NCI-H187 treated with DMSO at 0.1 percent for 48 hours (cell line): ENCODE measurements at places on chromosomes 11 and 22.

DNA sequence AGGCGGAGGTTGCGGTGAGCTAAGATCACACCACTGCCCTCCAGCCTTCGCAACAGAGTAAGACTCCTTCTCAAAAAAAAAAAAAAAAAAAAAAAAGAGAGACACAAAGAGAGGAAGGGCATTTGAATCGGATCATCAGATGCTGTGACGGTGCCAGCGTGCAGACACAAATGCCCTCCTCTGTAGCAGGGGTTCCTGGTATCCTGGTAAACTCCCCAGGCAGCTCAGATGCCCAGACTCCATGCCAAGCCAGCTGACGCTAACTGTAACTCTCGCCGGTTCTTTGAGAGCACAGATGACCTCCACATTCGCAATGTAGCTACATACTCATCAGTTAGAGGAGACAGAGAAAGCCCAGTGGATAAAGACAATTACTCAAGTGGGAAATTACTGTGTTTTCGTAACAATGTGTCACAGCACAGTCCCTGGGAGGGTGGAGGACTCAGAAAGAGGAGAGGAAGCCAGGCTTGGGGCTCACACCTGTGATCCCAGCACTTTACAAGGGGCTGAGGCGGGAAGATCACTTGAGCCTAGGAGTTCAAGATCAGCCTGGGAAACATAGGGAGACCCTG, 153.1 kb downstream of the BRD1 start:
- DNase-seq = no peak

DNA sequence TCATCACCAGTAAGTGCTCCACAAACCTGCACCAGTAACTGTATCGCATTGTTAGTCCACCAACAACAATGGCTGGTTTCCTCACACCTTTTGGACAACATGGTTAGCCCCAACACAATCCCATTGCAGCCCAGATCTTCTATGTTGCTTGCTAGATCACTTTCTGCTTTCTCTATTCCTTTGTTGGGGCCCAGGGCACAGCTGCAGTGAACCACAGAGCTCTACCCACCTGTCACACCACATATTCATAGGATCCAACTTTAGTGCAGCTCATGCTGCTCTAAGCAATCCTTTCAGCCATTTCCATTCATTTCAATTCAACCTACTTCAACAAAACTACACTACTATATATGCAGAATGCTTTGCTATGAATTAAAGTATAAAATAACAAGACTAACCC, 364.3 kb downstream of the DCDC1 start:
- no peak for DNase-seq

DNA sequence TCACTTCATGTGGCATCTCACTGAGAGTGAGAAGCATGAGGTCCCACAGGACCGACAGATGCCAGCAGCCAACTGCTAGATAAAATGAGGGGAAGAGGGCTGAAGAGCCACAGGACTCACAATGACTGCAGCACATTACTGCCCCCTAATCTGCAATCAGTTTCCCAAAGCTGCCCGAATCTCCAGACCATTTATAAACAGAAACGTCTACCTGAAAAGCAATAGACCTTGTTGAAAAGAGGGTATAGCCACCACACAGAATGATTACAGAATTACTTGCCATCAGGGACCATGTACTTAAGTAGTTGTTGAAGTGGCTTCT, 12.4 kb upstream of the TEF start:
- no peak for DNase-seq

- no peak for DNase-seq
These were observed 5.1 kb upstream of the SMPD1 start for GRCh38 chr11:6385046-6385777.

GRCh38 chr11:71080239-71081097, 171.9 kb downstream of the SHANK2 start:
- peak; percentile 87 for DNase-seq

DNA sequence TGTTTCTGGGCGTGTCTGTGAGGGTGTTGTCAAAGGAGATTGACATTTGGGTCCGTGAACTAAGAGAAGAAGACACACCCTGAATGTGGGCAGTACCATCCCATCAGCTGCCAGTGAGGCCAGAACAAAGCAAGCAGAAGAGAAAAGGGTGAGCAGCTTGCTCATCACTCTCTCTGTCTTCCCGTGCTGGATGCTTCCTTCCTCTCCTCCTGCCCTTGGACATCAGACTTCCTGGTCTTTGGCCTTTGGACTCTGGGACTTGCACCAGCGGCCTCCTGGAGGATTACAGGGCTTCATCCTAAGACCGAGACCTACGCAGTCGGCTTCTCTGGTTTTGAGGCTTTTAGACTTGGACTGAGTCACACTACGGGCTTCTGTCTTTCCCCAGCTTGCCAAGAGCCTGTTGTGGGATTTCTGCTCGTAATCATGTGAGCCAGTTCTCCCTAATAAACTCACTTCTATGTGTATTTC, 18.8 kb downstream of the APOL2 start:
- no peak for DNase-seq

GRCh38 chr22:33891992-33892391, 28.3 kb downstream of the LARGE1 start:
- DNase-seq = no peak

DNA sequence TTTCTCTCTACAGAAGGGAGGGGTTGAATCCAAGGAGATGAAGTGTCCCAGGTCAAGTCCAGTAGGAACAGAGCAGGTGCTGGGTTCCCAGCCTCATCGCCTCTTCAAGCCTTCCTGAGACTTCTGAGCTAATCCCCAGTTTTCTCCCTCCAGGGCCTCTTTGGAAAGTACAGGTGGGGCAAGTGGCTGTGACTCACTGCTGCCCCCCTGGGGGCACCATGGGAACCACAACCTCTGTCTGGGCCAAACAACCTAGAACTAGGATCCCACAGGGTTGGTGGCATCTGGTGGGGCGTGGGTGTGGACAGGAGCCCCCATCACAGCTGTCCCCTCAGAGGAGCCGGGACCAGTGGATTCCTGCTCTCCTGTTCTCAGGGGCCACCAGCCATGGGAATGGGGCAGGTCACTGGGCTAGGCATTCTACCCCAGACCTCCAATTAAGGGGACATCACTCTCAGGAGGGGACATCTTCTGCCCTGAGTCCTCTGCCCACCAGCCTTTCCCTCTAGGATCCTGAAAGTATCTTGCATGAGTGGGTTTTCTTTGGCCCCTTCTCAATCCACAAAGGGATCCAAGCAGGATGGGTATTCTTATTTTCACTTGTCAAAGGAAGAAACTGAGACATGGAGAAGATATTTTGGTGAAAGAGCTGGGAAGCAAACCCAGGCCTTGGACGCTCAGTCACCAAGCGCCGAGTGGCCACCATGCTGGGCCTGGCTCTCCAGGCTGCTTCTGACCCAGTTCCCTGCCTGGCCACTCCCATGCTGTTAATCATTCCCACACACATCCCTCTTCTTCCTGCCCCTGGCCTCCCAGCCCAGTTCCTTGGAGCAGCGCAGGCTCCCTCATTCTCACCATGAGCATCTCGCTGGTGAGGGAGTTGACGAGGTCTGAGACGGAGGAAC, 23.8 kb downstream of the LRRC10B start:
- DNase-seq = peak; percentile 23

- DNase-seq = no peak
These were observed 421.8 kb downstream of the NTM start for GRCh38 chr11:131792243-131792642.

DNA sequence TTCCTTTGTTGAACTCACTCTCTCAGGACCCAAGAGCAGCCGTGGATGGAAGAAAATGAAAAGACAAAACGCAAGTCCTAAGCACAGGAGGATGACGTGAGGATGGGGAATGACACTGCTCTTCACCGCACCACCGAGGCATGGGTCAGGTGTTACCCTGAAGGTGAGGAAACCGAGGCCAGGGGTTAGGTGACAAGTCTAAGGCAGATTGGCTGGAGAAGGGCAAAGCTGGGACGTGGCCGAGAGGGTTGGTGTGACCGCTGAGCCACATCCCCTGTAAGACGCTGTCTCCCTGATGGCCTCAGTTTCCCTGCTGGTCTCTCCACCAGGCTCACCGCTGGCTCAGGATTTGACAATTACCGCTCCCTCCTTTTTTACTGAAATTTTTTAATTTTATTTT, 284.4 kb downstream of the CTTN start:
- no peak for DNase-seq

DNA sequence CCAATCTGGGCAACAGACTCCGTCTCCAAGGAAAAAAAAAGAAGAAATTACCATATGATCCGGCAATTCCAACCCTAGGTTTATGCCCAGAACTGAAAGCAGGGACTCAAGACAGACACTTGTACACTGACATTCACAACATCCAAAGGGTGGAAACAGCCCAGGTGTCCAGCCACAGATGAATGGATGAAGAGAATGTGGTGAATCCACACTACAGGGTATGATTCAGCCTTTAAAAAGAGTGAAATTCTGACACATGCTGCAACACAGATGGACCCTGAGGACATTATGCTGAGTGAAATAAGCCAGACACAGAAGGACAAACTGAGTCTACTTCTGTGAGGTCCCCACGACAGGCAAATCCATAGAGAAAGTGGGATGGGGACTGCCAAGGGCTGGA, 43.9 kb downstream of the SGSM3 start:
- DNase-seq = no peak

- no peak for DNase-seq
These were observed 407 bp downstream of the QSER1 start for GRCh38 chr11:32893093-32893342.

DNA sequence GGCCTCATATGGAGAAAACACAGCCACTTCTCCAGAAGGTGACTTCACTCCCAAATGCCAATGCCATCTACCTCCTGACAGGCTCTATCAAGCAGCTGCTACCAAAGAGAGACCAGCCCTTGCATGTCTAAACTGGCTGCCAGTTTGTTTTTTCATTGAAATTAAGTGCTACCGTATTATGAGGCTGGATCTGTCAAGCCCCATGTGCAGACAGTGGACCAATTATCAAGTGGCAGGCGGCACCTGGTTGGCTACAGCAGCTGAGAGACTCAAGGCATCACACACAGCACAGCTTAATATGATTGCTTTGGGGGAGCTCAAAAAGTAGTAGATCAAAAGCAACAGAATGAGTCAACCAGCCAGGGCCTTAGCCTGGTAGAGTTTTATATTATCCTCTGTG, 1293.0 kb upstream of the TENM4 start:
- DNase-seq = no peak

GRCh38 chr11:67631411-67631810, 1.7 kb upstream of the NUDT8 start:
- no peak for DNase-seq

DNA sequence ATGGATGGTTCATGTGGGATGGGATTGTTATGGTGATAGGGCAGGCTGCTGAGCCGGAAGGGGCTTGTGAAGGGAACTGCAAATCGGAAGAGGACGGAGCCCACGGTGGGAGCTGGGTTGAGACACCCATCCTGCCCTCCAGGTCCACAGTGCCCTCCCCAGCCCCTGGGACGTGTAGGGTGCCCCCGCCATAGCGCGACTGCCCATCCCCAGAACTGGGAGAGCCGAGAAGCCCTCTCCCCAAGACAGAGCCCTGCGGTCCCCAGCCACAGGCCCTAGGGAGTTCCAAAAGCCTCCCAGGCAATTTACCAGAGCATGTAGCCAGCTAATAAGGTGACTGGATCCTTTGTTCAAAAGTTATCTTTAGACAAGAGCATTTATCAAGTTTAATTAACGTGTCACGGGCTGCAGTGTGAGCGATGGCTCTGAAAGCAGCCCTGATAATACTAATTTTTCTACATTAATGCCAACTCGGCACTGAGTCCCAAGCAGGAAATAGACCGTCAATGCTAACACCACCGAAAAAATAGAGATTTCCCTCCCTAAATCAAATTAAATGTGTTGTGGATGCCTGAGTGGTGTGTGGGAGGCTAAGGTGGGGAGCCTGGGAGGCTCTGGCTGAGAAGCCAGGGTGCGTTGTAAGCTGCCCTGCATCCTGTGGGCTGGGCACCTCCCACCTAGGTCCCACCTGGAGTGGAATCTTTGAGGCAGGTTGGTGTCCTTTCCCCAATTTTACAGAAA, 76.8 kb upstream of the RTL6 start:
- no peak for DNase-seq

DNA sequence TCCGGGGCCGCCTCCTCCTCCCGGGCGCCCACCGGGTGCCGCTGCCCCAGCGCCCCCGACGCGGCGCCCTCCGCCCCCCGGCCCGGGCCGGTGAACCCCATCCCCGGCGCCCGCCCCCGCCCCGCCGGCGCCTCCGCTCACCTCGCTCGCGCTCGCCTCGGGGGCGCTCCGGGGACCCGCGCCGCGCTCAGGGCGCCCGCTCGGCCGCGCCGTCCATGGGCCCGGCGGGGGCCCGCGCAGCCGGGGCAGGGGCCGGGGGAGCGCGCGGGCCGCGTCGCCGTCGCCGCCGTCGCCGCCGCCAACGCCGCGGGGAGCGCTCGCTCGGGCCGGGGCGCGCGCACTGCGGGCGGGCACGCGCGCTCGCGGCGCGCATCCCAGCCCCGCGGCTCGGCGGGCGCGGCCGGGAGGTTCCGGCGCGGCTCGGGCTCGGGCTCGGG, 293 bp downstream of the DUSP8 start:
- DNase-seq = no peak

GRCh38 chr11:71453918-71454304, 908 bp downstream of the NADSYN1 start:
- no peak for DNase-seq

DNA sequence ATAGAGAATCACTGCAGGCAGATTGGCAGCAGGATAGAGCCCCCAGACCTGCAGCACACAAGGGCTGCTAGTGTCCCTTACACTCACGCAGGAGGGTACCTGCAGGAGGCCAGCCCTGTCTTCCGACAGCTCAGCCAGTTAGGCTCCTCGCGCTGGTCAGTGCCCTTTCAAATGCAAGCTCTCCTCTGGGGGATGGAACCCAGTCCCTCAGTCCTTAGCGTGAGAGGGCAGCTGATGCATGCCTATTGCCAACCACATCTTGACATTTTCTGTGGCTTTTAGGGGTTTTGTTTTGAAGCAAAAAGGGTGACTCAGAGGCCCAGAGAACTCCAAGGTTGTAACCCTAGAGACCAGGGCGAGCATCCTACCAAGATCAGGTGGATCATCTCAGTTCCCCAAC, 40.0 kb downstream of the WNT11 start:
- no peak for DNase-seq

GRCh38 chr11:41250408-41250935, 209.0 kb downstream of the LRRC4C start:
- no peak for DNase-seq

- DNase-seq = no peak
These were observed 562 bp downstream of the ZBED4 start for GRCh38 chr22:49853981-49854831.

DNA sequence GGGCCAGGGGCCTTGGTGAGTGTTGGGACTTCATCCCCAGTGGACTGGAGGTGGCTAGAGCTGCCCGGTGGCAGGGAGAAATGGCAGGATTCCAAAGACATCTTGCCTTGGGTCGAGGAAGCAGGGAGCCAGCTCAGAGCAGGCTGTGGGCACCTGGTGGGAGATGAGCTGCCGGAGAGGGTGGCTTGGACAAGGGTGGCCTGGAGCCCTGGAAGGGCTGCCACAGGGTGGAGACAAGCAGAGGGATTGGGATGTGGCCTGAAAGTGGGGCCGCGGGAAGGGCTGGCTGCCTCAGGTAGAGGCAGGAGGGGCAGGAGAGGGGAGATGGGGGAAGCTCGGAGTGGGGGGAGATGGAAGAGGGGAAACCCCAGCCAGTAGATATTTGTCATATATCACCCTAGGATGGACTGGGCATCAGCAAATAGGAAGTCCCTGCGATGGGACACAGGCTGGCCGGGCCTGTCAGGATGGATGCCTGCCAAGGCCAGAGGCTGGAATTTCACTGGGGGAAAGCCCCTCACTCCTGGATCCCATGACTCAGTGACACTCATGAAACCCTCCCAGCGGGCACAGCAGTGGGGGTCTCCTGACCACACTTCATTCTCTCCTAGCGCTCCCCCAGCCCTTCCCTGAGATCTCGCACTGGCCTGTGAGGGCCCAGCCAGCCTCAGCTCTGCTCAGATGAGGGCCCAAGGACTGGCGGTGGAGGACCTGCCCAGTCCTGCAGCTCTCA, 72.0 kb upstream of the SHISAL1 start:
- DNase-seq = no peak

- no peak for DNase-seq
These were observed 72.9 kb upstream of the SEPTIN5 start for GRCh38 chr22:19641254-19641982.
